ENCODE measurements at places on chromosomes 11 and 22.

DNA sequence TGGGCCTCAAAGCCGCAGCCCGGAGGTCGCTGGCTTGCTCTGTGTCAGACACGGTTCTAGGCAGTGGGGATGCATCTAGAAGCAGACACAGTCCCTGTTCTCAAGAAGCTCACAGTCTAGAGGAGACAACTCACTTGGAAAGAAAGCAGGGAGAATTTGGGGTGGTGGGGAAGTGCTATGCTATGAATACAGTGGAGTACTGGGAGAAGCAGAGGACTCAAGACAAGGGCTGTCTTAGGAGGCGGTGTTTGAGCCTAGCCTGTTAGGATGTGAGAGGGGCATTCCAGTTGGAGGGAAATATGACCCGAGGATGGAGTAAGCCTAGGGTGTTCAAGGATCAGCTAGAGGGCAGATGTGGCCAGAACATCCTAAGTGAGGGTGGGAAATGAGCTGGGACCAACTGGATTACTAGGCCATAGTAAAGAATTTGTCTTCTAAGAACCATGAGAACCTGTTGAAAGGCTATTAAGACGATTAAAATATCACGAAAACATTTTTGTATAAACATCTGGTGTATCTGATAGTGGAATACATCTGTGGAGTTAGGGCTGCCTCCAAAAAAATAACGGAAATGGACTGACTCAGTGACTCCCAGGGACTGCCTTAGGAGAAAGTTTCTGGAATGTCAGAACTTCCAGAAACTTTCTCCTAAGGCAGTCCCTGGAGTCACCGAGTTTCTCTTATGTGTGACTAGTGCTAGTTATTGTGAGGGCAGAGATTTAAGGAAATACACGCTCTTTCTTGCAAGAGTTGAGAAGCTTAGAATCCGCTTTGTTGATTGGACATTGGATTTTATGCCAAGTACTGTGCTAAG, 1.1 kb upstream of the PITPNB start:
- DNase-seq = peak; percentile 66

DNA sequence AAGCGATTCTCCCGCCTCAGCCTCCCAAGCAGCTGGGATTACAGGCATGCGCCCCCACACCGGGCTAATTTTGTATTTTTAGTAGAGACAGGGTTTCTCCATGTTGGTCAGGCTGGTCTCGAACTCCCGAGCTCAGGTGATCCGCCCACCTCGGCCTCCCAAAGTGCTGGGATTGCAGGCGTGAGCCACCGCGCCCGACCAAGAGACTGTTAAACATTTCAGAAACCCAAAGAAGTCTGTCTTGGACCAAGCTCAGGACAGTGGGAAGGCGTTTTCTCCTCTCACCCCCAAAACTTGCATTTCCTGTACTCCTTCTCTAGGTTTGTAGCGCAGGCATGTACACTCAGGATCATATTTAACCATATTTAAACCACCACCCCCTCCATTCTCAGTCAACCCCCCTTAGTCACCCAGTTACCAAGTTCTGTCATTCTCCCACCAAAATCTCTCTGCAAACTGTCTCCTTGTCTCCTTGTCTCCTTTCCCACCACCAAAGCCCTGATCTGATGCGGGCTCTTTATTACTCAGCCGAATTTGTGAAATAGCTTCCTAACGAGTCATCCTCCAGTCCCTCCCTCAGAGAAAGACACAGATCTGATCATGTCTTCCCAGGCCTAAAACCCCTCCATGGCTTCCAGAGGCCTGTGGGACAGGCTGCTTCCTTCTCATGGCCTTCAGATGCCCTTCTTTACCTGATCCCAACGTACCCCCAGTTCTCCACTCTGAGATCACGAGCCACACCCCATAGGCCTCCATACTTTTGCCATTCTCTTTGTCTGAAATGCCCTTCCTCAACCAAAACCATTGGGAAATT, 29.0 kb upstream of the CREB3L1 start:
- peak; percentile 51 for DNase-seq

DNA sequence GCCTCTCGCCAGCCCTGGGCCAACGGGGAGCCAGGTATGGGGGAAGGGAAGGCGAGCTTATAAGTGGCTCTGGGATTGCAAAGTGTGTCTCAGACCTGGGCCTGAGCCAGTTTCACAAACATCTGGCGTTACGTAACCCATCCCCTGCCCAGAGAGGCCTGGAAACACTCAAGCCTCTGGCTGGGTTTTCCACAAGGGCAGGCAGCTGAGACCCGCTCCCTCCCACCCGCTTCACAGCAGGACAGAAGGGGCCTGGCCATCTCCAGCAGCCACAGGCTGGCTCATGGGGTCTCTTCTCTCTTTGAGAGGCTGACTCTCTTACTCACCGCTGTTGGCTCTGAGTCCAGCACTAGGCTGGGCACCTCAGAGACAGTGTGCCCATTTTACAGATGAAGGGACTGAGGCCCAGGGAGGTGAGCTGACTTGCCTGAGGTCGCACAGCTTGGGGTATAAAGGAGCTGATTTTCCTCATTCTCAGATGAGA, 44.5 kb downstream of the TRIOBP start:
- DNase-seq = no peak

GRCh38 chr22:48900626-48901025, 927.0 kb downstream of the BRD1 start:
- no peak for DNase-seq

GRCh38 chr11:128763224-128763623, 69.4 kb downstream of the FLI1 start:
- DNase-seq = no peak
